ENCODE measurements at places on chromosomes 5 and 9. TPM values are rescaled to one million over a fixed set of nuclear protein-coding genes. Genes with fewer than 3 reads are reported as not detected.

GPR151 gene
- total RNA-seq: not detected

CARTPT gene
- not detected for total RNA-seq

GDNF gene
- not detected for total RNA-seq

NSA2 gene
- total RNA-seq: 105 TPM

EQTN gene
- 0.66 TPM for total RNA-seq

SPINK13 gene
- total RNA-seq: not detected

FOXD4L4 gene
- not detected for total RNA-seq

EIF4EBP3 gene
- 25.1 TPM for total RNA-seq

SPINK5 gene
- total RNA-seq: not detected

PCDH1 gene
- total RNA-seq: 20.3 TPM

FAM13B gene
- 25.2 TPM for total RNA-seq

TAF11L10 gene
- not detected for total RNA-seq

PCDHA12 gene
- 0.17 TPM for total RNA-seq

PNPLA7 gene
- total RNA-seq: 32.8 TPM

C1QTNF2 gene
- 1.5 TPM for total RNA-seq

KIF20A gene
- total RNA-seq: 5.3 TPM

ANGPTL2 gene
- total RNA-seq: 81.2 TPM

RGS7BP gene
- total RNA-seq: 0.57 TPM

C9orf153 gene
- total RNA-seq: 0.17 TPM

SLC30A5 gene
- total RNA-seq: 43.0 TPM

LEAP2 gene
- 4.2 TPM for total RNA-seq

KCNV2 gene
- not detected for total RNA-seq
